ENCODE measurements at places on chromosomes 4 and X.

DNA sequence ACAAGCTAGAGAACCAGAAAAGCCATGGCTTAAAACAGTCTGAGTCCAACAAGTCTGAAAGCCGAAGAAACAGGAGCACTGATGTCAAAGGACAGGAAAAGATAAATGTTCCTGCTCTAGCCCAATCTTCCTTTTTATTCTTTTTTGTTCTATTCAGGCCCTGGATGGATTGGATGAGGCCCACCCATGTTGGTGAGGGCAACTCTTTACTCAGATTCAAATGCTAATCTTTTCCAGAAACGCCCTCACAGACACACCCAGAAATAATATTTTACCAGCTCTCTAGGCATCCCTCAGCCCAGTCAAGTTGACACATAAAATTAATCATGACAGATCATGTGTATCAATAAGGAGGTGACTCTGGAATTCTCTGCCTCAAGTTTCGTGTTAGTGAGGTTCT, 1002.7 kb downstream of the STPG2 start:
- H3K4me3 ChIP-seq, result no peak overlapping the region
- H3K27me3 ChIP-seq, result no peaks in the 10 kb centered on the region
- no peak for DNase-seq
- no peak overlapping the region for H3K27ac ChIP-seq

DNA sequence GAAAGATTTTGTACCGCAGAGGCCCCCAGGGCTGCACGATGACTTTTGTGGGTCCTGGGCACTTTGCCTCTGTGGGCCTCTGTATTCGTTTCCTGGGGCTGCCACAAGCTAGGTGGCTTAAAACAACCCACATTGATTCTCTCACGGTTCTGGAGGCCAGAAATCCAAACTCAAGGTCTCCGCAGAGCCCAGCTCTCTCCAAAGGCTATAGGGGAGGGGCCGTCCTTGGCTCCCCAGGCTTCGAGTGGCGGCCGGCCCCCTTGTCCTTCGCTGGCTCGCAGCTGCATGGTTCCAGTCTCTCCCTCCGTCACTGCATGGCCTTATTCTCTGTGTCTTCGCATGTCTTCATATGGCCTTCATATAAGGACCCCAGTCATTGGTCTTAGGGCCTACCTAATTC, 241.2 kb downstream of the EVC2 start:
- H3K4me3 ChIP-seq, result no peak overlapping the region
- no peaks in the 10 kb centered on the region for H3K4me1 ChIP-seq
- H3K27ac ChIP-seq, result no peak overlapping the region
- H3K27me3 ChIP-seq, result no peaks in the 10 kb centered on the region
- H3K36me3 ChIP-seq, result no peaks in the 10 kb centered on the region

GRCh38 chr4:100848841-100849240, 331.0 kb upstream of the EMCN start:
- H3K4me1 ChIP-seq, result no peaks in the 10 kb centered on the region
- H3K27me3 ChIP-seq, result peaks cover 2% of the 10 kb centered on the region
- H3K4me3 ChIP-seq, result no peak overlapping the region
- H3K36me3 ChIP-seq, result no peaks in the 10 kb centered on the region
- no peak overlapping the region for H3K27ac ChIP-seq

DNA sequence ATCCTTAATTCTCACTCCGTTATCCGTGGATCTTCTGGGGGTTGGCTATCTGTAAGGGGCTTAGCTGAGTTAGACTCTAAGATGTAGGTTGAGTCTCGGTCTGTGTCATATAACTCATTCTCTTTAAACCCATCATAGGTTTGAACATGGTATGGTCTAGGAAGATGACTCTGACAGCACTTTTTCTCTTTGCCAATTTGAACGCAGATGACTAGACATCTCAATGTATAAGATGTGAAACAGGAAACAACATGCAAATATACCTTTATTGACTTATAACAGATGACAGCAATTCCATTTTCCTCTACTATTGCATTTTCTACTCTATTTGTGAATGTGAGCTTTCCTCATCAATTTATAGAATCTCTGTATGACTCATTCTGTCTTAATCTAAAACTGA, 634.8 kb upstream of the MAGEB2 start:
- no peak overlapping the region for H3K4me3 ChIP-seq
- H3K27ac ChIP-seq, result no peak overlapping the region
- H3K4me1 ChIP-seq, result no peaks in the 10 kb centered on the region
- DNase-seq, result no peak
- no peaks in the 10 kb centered on the region for H3K36me3 ChIP-seq

DNA sequence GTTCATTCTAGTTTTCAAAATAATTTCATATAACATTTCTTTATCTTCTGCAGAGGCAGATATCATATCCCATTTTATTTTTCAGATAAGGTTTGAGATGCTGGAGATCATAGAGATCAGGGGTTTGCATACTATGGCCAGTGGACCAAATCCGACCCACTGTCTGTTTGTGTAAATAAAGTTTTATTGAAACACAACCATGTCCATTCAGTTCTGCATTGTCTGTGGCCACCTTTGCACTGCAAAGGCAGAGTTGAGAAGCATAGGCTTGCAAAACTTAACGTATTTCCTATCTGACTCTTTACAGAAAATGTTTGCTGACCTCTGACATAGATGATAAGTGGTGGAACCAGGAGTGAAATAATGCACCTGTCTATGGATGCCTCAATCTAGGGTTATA, 63.9 kb upstream of the SOD3 start:
- H3K4me3 ChIP-seq, result no peak overlapping the region
- peaks cover 9% of the 10 kb centered on the region for H3K27me3 ChIP-seq
- no peak overlapping the region for H3K27ac ChIP-seq
- DNase-seq, result no peak
- H3K4me1 ChIP-seq, result no peaks in the 10 kb centered on the region

GRCh38 chrX:136028383-136028984, 43.2 kb downstream of the SLC9A6 start:
- peaks cover 7% of the 10 kb centered on the region for H3K36me3 ChIP-seq
- no peak overlapping the region for H3K4me3 ChIP-seq
- no peaks in the 10 kb centered on the region for H3K27me3 ChIP-seq
- no peak for DNase-seq
- no peak overlapping the region for H3K27ac ChIP-seq

DNA sequence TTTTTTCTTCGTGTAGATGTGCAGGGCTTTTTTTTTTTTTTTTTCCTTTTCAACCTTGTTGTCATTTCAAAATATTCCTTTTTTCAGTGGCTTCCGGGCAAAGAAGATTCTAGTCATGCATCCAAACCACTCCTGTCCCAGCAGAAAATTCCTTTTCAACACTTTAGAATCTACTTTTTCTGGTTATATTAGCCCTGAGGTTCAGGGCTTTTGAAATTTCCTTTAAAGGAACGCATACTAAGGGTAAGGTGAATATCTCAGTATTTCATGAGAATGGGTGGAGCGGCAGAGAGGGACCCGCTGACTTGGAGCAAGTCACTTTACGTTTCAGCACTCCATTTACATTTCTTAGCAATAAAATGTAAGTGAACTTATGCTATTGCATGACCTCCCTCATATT, 15.6 kb upstream of the TENM3 start:
- H3K4me3 ChIP-seq, result no peak overlapping the region
- H3K4me1 ChIP-seq, result no peaks in the 10 kb centered on the region
- no peaks in the 10 kb centered on the region for H3K36me3 ChIP-seq
- no peak overlapping the region for H3K27ac ChIP-seq
- H3K27me3 ChIP-seq, result no peaks in the 10 kb centered on the region
- DNase-seq, result no peak

All from activated CD4-positive, alpha-beta T cell treated with anti-CD3 and anti-CD28 coated beads for 36 hours (primary cell).